ENCODE measurements at places on chromosomes 12 and 14.
A peak's percentile ranks its signal among the peaks of the same experiment; 100 is the strongest.

DNA sequence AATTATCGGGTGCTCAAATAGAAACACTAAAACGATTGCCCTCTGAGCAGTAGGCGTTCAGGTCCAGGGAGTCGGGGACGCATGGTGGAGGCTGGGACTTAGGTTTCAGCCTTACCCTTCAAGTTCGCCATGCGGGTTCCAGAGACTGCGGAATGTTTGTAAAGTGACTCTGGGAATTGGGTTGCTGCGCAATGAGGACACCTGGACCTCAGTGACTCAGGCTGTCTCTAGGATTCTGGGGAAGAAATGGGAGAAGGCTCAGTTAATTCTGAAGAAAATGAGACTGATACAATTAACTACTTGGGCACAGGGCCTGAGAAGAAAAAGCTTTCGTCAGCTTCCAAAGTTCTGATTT is 1.1 kb downstream of the LGALS3 start:
- DNase-seq: no peak

- no peak for DNase-seq
Measured at GRCh38 chr14:60512973-60513571, 4.1 kb downstream of the SIX6 start.

GRCh38 chr12:12025799-12026386 is 44.8 kb upstream of the BCL2L14 start:
- DNase-seq: no peak

- no peak for DNase-seq
Measured at GRCh38 chr14:32370714-32371113, 41.6 kb downstream of the AKAP6 start.

- DNase-seq: no peak
Measured at GRCh38 chr12:12520273-12520672, 42.4 kb downstream of the DUSP16 start.

DNA sequence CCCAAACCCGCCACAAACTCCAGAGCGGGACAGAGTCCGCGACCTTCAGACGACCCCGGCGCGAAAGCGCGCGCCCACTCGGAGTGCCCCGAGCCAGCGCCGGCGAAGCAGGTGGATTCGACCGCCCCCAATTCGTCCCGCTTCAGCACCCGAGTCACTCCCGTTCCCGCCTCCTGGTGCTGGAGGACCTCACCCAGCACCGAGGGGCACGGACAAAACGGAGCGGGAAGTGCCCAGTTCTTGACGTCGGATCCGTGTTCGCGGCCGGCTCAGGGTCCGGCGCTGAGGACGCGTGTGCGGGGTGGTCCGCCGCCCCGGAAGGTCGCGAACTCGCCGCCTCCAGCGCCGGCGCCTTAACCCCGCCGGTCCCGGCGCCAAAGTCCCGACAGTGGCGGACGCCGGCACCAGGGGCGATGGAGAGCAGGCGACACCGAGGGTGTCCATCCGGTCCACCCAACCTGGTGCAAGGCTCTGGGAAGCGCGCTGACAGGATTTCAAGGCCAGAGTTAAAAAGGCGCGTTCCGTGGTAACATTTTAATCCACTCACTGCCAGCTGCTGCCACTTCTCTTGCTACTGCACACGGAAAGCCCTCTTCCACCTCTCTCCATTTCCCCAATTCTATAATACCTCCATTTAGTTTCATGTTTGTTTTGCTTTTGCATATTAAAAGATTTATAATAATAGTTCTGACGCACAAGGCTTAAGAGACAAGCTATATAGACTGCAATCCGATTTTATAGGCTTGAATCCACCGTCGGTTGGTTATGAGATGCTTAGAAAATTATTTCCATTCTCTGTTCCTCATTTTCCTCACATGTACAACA is 240.0 kb upstream of the CPNE8 start:
- peak; percentile 26 for DNase-seq

DNA sequence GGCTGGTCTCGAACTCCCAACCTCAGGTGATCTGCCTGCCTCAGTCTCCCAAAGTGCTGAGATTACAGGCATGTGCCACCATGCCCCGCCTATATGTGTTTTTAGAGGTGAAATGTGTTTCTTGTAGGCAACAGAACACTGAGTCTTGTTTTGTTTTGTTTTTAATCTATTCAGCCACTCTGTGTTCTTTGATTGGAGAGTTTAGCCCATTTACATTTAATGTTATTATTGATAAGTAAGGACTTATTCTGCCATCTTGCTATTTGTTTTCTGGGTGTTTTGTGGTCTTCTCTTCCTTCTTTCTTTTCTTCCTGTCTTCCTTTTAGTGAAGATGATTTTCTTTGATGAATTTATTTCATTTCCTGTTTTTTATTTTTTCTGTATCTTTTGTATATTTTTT is 29.6 kb downstream of the IFNG start:
- no peak for DNase-seq

GRCh38 chr12:104575442-104576186 is 118.9 kb downstream of the CHST11 start:
- no peak for DNase-seq

- no peak for DNase-seq
Measured at GRCh38 chr12:93115646-93116045, 186.6 kb upstream of the EEA1 start.

DNA sequence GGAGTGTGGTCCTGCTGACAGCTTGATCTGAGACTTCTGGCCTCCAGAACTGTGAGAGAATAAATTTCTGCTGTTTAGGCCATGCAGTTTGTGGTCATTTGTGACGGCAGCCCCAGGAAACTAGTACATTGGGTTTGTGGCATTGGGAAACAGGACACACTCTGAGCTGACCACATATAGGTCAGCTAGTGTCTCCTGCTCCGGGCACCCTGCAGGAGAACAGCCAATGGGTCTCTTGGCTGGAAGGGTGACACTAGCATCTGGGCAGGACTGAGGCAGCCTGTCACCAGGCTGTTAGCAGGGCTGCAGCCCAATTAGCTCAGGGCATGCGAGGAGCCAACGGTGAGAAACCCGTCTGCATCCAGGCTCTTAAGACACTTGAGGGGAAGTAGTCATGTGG is 83.2 kb downstream of the PITPNM2 start:
- no peak for DNase-seq

GRCh38 chr12:49198431-49199155 is 9.7 kb upstream of the TUBA1A start:
- peak; percentile 63 for DNase-seq

GRCh38 chr14:103185051-103186029 is 62.1 kb downstream of the TNFAIP2 start:
- no peak for DNase-seq

GRCh38 chr12:108446766-108447165 is 68.3 kb upstream of the FICD start:
- no peak for DNase-seq

- no peak for DNase-seq
Measured at GRCh38 chr12:106576848-106577247, 6.0 kb upstream of the RFX4 start.

DNA sequence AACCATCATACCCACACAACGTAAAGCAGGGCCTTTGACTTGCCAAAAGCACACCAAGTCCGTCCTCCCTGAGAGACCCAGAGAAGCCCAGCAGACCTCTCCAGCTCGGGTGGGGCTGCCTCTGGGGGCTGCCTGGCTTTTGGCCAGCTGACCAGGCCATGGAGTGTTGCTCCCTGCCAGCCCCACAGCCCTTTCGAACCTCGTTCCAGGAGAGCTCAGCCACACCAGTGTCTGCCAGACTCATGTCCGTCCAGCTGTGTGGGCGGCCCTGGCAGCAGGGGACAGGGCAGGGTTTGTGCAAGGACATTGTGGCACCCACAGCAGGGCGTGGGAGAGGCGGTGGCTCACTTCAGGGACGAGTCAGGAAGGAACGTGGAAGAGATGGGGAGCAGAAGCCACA is 22.6 kb upstream of the IRF2BPL start:
- DNase-seq: peak; percentile 61

DNA sequence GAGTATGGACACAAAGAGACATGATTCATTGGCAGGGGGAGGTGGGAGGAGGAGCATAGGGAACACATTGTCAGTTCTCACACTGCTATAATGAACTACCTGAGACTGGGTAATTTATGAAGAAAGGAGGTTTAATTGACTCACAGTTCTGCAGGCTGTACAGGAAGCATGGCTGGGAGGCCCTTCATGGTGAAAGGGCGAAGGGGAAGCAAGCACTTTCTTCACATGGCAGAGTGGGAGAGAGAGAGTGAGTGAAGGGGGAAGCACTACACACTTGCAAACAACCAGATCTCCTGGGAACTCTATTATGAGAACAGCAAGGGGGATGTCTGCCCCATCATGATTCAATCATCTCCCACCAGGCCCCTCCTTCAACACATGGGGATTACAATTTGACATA is 391.8 kb downstream of the BMP4 start:
- DNase-seq: no peak

DNA sequence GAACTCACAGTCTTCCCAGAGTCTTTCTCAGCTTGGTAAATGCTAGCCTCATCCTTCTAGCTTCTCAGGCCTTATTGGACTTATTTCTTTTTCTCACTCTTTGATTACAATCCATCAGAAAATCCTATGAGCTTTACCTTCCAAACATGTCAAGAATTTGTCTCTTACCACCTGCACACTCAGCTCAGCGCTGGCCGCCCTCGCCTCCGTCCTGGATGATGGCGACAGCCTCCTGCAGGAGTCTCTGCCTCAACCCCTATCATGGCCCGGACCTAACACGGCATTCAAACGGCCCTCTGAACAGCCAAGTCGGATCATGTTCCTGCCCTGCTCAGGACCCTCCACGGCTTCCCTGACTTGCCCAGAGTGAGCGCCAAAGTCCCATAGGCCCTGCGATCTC is 333.1 kb upstream of the FKBP4 start:
- no peak for DNase-seq

GRCh38 chr12:104551313-104551931 is 94.7 kb downstream of the CHST11 start:
- no peak for DNase-seq

DNA sequence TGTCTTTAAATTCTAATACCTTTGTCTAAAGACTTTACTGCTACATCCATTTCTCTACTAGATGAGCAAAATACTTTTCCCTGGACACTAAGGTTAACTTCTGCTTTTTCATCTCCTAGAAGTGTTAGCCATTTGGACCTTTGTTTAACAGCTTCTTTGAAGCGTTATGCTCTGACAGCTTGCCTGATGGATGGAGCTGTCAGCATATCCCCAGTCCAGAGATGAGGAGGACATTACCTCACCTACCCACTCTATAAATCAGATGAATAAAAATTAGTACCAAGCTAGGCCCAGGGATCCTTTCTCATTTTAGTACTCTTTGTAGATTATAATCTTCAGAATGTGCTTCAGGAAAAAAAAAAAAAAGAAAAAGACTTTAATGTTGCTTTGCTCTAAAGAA is 222.7 kb downstream of the PELI2 start:
- no peak for DNase-seq

- DNase-seq: no peak
Measured at GRCh38 chr14:104281768-104282301, 143.4 kb downstream of the KIF26A start.

DNA sequence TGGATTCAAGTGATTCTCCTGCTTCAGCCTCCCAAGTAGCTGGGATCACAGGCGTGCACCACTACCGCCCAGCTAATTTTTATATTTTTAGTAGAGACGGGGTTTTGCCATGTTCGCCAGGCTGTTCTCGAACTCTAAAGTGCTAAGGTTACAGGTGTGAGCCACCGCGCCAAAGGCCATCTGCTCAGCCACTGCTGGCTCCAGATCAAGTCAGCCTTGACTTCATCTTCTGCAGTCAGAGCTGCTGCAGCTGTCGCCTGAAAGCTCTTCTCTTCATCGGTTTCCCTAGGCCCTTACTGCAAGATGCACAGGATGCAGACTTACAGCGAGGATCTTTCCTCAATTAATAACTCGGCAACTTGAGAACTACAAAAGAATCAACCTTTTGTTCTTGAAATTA is 66.8 kb downstream of the CLIP1 start:
- DNase-seq: no peak

DNA sequence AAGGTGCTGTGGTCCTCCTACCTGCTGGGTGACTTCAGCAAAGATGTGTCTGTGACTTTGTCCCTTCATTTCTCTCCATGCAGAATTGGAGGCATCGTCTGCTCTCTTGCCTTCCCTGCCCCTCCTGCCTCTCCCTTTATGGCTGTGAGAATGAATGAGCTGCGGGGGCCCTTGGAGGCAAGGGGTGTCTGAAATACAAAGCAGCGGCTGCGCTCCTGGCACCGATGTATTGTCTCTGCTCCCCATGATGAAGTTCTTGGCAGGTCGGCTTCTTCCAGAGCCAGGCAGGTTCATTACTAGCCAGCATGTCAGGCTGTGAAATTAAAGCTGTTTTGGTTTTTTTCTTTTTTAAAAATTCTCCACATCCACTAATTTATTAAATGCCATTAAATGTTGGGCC is 194.5 kb downstream of the TSPAN9 start:
- DNase-seq: no peak

DNA sequence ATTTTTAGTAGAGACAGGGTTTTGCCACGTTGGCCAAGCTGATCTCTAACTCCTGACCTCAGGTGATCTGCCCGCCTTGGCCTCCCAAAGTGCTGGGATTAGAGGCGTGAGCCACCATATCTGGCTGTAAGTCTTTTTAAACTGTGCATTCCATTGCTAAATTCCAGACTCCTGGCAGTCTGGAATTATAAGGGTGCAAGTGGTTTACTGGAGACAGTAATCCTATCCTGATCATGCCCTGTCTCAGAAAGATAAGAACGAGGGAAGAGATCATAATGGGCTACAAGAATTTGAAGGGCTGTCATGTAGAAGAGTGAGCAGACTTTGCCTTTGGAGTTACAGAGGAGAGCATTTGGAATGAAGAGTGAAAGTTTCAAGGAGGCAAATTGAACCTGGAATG is 6.8 kb upstream of the SLC4A8 start:
- DNase-seq: no peak

GRCh38 chr12:131130311-131130911 is 176.7 kb downstream of the ADGRD1 start:
- DNase-seq: no peak

DNA sequence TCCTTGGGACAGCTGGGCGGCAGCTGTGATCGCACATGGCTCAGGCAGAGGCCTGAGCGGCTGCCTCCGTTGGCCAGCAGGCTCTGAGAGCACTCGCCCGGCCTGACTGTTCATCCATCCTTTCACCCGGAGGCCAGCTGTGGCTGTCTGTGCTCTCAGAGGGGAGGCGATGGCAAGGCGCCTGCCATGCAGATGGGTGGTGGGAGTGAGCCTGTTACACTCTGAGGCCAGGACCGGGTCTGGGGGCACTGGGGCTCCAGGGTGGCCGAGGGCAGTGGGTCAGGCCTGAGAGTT is 292.3 kb downstream of the TMEM121 start:
- DNase-seq: no peak

All from substantia nigra (tissue), 51 donors.